Upper lobe of right lung (tissue), 1 donor: ENCODE measurements at places on chromosomes 4 and X. TPM values are rescaled to one million over a fixed set of nuclear protein-coding genes. Genes with fewer than 3 reads are reported as not detected.

DNA sequence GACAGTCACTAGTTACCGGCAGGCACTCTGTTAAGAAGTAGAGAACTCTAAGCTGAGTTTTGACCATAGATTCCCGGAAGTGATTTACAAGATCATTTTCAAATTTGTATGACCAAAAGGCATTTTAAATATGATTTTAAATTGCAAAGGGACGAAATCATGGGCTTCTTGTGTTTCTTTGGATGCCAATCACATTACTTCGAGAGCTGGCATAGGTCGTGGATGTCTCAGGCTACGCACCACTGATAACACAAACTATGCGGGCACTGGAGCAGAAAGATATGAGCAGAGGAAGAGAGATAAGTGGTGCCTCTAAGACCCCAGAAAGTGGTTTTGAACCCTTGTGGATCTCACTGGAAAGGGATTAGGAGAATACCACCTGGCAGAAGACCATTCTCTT, 294.2 kb upstream of the FTHL17 start:
- DNase-seq = no peak

DNA sequence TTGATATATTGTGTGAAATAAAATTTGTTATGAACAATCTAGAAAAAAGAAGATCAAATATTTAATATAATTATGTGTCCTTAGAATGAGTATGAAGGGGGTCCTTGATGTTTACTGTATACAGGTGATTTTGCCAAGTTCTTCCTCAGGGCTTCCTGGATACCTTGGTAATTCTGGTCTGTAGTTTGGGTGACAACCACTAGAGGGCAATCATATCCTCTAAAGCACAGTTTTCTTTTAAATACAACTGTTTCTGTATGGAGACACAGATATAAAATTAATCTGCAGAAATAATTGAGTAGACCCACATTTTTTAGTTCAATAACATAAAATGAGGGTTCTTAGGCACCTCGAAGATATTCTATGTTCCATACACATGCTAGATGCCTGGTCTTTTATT, 157.7 kb downstream of the SPANXN1 start:
- DNase-seq = no peak

- no peak for DNase-seq
Measured at GRCh38 chr4:185020863-185021761, 2.8 kb downstream of the HELT start.

DNA sequence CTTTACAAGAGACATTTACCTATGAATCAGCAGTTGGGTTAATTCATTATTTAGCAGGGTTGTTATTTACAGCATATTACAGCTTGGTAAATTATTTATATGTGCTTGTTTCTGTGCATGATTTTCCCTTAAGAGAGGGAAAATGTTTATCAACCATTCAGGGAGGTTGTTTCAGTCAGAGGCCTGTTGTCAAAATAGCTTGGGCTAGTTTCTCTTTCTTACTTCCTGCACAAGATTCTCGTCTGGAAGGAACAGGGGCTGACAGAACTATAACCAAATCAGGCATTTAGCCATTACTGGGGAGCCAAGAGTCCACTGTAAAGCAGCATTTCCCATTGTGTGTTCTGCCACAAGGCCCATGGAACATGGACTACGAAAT, 135.8 kb downstream of the HS6ST2 start:
- no peak for DNase-seq

- no peak for DNase-seq
Measured at GRCh38 chr4:164959896-164960295, 17.6 kb downstream of the TRIM61 start.

DNA sequence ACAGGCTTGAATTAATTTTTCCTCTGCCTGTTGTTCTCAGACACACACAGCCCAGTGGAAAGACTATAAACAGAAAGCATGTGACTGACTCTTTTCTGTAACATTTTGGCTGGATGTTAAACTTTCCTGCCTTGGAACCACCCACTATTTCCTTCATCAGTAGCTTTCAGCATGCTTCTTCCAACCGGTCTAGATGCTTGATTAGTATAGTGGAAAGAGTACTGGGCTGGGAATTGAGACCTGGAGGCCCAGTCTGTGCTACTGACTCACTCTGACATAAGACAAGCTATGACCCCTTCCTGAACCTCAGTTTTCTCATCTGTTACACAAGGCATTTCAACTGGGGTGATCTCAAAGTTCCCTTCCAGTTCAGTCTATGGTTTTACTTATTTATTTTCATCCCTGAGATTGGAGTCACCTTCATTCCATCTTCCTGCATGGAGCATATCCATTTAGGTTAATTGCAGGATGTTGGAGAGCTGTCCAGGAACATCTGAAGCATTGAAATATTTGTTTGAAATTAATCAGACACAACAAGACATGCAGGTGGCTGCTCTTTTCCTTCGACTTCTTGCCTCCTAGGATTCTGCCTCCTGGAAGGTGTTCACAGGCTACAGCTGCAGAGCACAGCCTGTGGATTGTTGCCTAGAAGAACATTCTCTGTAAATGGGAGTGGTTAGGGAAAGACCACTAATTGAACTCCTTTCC, 173.4 kb downstream of the RTL9 start:
- DNase-seq = no peak

GRCh38 chr4:79599691-79600090, 191.7 kb upstream of the GK2 start:
- DNase-seq = no peak

DNA sequence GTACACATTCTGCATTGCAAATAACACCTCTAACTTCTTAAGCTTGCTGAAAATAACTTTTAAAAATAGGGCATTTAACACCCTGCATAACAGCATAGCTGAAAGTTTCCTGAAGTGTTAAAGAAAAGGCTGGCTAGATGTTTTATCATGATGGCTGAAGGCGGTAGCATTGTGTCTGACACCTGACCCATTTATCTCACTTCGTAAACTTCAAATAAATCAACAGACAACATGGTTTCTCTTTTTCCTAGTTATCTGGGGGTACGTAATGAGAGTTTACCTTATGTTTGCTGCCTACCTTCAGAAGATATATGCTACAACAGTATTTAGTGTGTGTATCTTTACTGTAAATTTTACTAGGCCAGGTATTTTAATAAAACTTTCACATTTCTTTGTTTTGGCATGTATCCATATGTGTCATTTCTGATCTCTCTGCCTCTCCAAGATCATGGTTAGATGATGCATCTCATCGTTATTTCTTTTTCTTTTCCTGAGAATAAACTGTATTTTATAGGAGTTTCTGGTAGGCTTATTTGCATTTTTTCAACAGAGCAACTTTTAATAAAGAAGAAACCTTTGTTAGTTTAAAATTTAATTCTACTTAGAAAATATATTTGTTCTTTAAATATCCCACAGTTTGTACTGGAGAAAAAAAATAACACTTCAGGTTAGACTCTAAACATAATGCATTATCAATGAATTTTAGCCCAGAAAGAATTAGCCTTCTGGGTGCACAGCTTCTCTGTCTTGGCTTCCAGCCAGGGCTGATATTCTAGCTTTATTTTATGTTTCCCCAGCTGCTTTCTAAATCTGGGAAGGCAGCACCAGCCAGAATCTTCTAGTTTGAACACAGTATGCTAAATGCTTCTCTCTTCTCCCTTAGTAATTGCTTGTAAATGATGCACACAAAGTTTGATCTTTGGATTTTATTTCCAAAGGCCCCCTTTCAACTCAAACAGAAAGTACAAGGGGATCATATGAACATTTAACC, 2.9 kb downstream of the NDST4 start:
- DNase-seq = no peak

GRCh38 chrX:153458476-153458875, 11.9 kb downstream of the HAUS7 start:
- DNase-seq = no peak

GRCh38 chrX:389021-389441, 2.3 kb upstream of the PPP2R3B start:
- no peak for DNase-seq

DNA sequence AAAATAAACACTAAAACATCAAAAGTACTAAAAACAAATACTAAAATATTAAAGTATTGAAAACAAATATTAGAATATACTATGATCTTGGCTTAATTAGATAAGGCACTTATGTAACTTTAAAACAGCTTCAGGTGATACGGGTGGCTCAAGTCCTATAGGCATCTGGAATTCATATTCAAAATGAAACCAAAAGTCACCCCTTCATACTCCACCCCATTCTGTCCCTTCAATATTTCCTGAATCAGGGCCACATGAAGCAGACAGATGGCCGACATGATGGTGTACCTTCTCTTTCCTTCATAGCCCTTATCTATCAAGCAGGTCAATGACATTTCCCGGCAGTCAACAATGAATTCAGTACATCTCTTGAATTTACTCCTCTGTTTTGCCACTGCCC, 71.9 kb upstream of the MAGEB10 start:
- no peak for DNase-seq

DNA sequence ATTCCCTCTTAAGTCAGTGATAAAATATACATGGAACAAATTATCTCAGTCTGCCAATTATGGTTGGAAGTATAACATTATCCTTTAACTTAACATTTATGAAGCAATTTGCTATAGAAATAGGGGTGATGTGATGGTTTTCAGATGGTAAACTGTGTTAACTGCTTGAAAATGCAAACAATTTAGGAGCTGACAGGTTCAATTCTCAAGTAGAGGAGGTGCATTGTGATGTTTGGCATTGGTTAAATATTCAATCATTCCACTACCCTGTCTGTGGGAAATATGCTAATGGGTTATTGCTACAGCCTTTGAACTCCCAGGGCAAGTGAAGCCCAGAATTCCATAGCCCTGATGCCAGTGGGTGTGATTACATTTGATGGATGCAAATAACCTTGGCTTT, 243.4 kb upstream of the GK2 start:
- no peak for DNase-seq

DNA sequence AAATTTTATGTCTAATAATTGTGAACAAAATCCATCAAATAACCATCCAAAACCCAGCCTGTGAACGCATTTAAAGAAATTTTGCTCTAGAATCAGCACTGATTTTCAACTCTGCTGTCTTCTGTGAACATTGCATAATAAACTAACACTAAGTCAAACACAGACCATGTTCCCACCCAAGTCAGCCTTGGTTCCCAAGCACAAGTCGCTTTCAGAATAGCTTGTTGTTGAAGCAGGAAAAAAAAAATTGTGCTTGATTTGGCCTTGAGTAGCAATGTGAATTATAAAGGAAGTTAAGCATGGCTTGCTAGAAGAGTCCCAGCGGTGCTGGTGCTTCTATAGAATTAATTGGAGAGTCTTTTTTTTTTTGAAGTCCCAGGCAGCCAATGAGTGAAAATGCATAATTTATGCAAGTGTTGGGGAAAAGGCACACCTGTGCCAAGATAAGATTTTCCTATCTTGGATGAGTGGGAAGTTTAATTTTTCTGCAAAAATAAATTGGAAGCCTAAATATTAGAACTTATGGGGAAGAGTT, 42.1 kb downstream of the HHIP start:
- no peak for DNase-seq

DNA sequence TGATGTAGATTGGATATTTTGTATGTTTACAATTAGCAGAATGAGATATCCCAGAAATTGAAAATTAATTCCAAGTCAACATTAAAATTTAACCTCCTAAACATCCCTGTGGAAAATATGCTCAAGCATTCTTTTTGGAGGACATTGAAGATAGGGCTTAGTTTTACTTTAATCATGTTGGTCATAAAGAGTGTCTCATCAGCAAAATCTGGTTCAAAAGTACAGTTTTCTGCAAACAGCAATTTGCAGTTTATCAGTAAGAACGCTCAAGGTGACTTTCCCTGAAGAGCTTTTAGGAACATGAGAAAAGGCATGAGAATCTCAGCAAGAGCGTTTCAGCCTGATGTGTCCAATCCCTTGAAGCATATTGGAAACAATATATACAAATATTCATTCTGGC, 889.8 kb downstream of the CENPC start:
- DNase-seq = no peak

GRCh38 chr4:176507845-176508533, 188.2 kb downstream of the SPCS3 start:
- no peak for DNase-seq

DNA sequence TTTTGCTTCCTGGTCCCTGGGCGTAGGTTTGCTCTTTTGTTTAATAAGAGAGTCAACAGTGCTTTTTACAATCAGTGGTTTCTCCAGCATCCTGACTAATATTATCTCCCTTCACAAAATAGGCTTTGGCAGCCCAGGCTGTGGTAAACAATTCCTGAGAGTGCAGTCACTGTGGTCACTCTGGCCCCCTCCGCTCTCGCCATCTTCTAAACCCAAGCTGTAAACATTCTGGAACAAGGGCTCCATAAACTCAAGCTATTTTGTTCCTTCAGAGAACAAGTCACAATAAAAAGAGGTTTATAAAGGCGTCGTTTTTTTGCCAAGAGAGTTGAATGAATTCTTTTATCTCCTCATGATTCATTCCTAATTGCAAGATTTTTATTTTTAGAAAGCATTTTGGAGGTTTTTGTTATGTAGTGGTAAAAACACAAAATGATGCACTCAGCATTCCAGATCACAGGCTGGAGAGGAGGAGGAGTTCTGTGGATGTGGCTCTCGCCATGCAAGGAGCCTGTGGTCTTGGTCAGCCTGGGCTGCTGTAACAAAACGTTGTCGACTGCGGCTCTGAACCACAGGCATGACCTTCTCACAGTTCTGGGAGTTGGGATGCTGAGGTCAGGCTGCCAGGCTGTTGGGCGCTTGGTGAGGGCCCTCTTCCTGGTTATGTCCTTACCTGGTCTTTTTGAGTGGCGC, 486.4 kb upstream of the FAT1 start:
- DNase-seq = no peak

DNA sequence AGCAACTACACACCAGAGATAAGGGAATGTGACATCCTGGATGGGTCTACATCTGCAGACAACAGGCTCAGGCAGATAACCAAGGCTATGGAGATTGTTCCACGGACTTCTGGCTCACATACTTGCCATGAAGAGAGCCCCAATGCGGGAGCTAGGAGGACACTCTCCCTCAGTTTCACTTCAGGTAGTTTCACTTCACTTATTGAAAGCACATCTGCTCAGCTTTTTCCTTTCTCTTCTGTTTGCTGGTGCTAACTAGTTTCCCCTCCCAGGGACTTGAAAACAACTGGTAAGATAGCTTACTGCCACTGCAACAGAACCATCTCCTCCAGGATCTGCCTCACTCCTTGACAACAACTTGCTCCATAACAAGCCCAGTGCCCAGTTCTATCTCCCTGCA, 1.4 kb upstream of the CT47C1 start:
- no peak for DNase-seq

- no peak for DNase-seq
Measured at GRCh38 chr4:47933840-47934239, 19.5 kb upstream of the NFXL1 start.

DNA sequence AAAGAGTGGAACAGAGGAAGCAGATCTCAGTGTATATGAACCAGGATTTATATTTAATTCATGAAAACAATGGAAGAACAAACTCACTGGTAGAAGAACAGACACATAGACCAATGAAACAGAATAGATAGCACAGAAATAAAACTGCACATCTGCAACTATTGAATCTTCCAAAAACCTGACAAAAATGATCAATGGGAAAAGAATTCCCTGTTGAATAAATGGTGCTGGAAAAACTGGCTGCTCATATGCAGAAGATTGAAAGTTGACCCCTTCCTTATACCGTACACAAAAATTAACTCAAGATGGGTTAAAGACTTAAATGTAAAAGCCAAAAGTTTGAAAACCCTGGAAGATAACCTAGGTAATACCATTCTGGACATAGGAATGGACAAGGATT, 391.0 kb downstream of the MAGEB5 start:
- no peak for DNase-seq

The AKAP4 gene
- not detected for total RNA-seq

The MED14 gene
- 35.2 TPM for total RNA-seq

The MAP9 gene
- total RNA-seq = 16.2 TPM

The SMIM10 gene
- 5.2 TPM for total RNA-seq

The SPANXC gene
- total RNA-seq = not detected

The TMEM255A gene
- 1.5 TPM for total RNA-seq

The MUC7 gene
- total RNA-seq = not detected

The TCEAL2 gene
- 5.4 TPM for total RNA-seq
